B cell (primary cell): ENCODE measurements at places on chromosomes 3 and 15.

DNA sequence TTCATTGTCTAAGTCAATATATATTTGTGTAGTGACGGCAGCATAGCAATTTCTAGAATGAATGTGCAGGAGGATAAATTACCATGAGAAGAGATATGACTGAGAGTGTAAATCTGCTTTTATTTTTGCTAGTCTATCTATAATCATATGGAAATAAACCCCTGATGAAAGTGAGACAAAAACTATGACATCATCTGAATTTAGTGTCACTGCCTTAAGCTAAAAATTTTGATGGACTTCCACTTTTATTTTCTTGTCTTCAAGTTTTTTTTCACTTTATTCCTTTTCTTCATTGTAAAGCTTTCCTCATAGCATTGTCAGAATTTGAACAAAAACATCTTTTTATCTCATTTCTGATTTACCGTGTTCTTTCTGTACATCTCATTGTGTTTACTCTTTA is 242.0 kb downstream of the CHST2 start:
- no peaks in the 10 kb centered on the region for H3K4me1 ChIP-seq
- no peak for DNase-seq
- no peaks in the 10 kb centered on the region for H3K36me3 ChIP-seq
- no peak overlapping the region for H3K27ac ChIP-seq
- no peaks in the 10 kb centered on the region for H3K27me3 ChIP-seq

GRCh38 chr15:101177866-101178265 is 74.0 kb downstream of the CHSY1 start:
- no peak for DNase-seq
- H3K27ac ChIP-seq, result no peak overlapping the region
- no peaks in the 10 kb centered on the region for H3K27me3 ChIP-seq
- H3K4me3 ChIP-seq, result no peak overlapping the region
- no peaks in the 10 kb centered on the region for H3K36me3 ChIP-seq
- peaks cover 14% of the 10 kb centered on the region for H3K4me1 ChIP-seq

- H3K27ac ChIP-seq, result no peak overlapping the region
- H3K4me1 ChIP-seq, result no peaks in the 10 kb centered on the region
- no peaks in the 10 kb centered on the region for H3K36me3 ChIP-seq
- DNase-seq, result no peak
These were observed 21.2 kb downstream of the RBP1 start for GRCh38 chr3:139518306-139518705.

DNA sequence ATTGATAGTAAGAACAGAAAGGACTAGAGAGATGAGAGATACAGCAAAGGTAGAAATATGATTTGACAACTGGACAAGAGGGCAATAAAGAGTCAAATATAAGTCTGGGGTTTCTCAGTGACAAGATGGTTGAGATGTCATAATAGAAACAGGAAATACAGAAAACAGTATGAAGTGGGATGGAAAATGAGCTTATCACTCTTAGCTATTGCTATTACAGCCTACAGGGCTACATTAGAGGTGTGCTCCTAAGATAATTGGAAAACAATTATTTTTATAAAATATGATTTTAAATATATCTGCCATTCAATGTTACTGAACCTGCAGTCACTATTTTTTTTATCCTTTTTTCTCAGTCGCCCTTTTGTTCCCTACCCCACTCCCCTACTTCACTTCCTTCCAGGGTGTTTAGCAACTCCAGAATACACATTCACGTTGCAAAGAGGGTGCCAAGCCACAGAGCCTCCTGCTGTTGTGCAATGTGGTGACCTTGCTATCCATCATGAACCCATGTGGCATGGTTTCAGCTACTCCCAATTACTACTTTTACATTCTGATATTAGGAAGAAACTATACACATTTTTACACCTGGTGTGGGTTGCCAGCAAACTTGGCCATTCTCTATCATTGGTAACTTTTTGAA is 6.0 kb downstream of the NRG4 start:
- H3K4me3 ChIP-seq, result no peak overlapping the region
- H3K4me1 ChIP-seq, result no peaks in the 10 kb centered on the region
- DNase-seq, result no peak
- H3K27ac ChIP-seq, result no peak overlapping the region
- H3K27me3 ChIP-seq, result no peaks in the 10 kb centered on the region
- no peaks in the 10 kb centered on the region for H3K36me3 ChIP-seq

- peak overlapping the region; percentile 56 for H3K27ac ChIP-seq
- no peak for DNase-seq
- peaks cover 11% of the 10 kb centered on the region for H3K27me3 ChIP-seq
- H3K4me1 ChIP-seq, result peaks cover 11% of the 10 kb centered on the region
These were observed 159.0 kb upstream of the CHRNA7 start for GRCh38 chr15:31871166-31871886.

DNA sequence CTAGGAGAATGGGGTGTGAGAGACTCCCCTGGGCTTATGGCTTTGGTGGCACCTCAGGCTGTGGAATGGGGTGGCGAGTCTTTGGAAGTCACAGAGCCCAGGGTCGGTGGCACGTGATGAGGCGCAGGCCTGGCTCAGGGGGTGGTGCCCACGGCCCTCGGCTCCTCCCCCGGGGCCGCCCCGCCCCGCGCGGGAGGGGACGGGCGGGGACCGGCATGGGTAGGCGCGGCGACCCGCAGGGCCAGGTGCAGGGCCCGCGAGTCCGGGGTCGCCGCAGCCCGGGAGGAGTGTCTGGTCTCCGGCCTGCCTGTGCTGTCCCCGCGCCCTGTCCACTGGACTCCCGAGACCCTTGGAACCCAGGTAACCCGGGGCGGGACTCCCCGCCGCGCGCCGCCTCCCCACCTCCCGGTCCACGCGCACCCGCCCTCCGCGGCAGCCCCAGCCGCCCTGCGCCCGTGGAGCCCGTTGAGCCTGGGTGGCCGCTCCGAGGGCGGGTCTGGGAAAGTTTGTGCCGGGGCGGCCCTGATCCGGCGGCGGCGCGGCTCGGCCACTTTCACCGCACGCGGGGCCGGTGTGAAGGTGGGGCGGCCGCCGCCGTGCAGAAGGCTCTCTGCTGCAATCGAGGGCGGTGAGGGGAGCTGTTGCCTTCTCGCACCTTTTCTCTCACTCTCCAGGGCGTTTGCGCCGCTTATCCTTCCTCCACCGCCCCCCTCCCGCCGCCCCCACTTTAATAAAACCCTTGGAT is at the start of gene PAQR5:
Gene PAQR5 (plus strand): TSS at position 216 of the 745 bp plus-strand sequence. CDS start 61,169 bp downstream, outside the sequence.
- H3K4me1 ChIP-seq, result peaks cover 4% of the 10 kb centered on the region
- no peak within 1 kb of the TSS for H3K4me3 ChIP-seq
- H3K27me3 ChIP-seq, result peaks cover 31% of the 10 kb centered on the region
- no peaks in the 10 kb centered on the region for H3K36me3 ChIP-seq

DNA sequence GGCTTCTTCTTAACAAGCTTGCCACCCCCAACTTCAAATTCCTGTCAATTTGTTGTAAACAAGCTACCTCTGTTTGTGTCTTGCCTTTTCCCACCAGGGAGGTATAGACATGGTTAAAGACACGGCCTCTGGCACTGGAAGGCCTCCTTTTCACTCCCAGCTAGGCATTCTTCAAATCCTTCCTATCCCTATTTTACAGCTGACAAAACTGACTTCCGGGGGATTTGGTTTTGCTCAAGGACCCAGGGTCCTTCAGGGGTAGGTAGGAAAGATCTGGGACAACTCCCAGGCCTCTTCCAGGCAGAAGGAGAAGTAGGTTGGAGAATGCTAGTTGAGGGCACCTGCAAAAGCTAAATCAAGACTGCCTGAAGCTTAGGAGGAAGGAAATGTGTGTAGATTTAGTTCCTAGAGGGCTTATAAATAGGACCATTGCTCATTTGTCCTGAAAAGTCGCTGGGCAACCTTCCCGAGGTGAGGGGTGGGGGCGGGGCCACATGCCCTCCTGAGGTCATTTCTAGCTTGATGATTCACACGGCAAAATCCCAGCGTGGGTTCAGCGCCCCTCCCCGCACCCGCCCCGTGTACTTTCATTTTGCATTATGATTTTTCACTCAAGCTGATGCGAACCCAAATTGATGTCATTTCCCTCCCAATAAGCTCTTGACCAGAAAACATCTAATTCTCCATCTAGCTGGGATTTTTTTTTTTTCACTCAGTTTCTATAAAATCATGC is 365.5 kb downstream of the SHQ1 start:
- peak overlapping the region; percentile 69 for H3K4me3 ChIP-seq
- H3K36me3 ChIP-seq, result no peaks in the 10 kb centered on the region
- peaks cover 10% of the 10 kb centered on the region for H3K4me1 ChIP-seq
- H3K27me3 ChIP-seq, result no peaks in the 10 kb centered on the region
- peak; percentile 46 for DNase-seq
- H3K27ac ChIP-seq, result no peak overlapping the region

DNA sequence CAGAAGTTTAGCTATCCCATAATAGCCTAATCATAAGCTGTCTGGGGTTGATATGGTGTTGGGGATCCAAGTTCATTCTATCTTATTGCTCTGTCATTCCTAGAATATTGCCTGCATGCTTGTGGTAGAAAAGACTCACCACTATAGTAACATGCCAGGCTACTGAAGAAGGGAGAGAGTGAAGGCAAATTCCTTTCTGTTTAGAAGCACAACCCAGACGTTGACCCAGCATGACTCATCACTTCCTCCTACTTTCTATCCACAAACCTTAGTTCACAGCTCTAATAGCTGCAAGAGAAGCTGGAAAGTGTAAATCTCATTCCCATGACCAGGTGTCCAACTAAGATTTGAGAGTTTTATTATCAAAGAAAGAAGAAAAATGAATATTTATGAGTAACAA is 57.8 kb upstream of the NMD3 start:
- H3K4me1 ChIP-seq, result no peaks in the 10 kb centered on the region
- no peak overlapping the region for H3K27ac ChIP-seq
- DNase-seq, result no peak
- no peak overlapping the region for H3K4me3 ChIP-seq
- no peaks in the 10 kb centered on the region for H3K27me3 ChIP-seq

DNA sequence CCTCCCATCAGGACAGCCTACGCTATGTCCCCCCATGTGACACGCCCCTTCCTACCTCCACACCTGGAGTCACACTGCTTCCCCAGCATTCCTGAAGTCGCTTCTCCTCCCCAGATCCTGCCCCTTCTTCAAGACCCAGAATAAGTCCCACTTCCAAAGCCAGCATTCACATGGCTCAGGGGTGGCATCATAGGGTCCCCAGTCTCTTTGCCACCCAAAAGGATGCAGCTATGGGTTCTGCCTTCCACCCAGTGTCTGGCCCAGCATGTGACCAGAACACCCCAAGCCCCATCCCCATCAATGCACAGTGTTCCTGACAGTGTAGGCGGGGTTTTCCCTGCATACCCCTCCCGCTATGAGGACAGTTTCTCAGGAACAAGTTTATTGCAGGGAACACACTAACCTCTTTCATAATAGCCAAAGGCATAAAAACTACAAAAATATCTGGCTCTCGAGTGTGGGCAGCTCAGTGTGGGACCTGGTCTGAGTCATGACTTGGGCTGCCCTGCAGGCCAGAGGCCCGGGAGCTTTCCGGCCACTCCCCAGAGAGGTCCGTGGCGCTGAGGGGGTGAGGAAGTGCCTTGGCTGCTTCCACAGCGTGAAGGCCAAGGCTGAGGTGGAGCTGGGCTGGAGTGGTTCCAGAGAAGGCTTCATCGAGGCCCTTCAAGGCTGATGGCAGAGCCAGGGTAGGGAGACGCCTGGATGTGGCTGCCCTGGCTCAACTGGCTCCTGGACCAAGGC is 5.8 kb downstream of the ISLR start:
- H3K36me3 ChIP-seq, result no peaks in the 10 kb centered on the region
- no peak overlapping the region for H3K27ac ChIP-seq
- no peaks in the 10 kb centered on the region for H3K4me1 ChIP-seq
- no peak for DNase-seq
- H3K27me3 ChIP-seq, result no peaks in the 10 kb centered on the region
- no peak overlapping the region for H3K4me3 ChIP-seq

- H3K27ac ChIP-seq, result no peak overlapping the region
- no peak overlapping the region for H3K4me3 ChIP-seq
- peaks cover 18% of the 10 kb centered on the region for H3K4me1 ChIP-seq
- no peaks in the 10 kb centered on the region for H3K36me3 ChIP-seq
- no peak for DNase-seq
- H3K27me3 ChIP-seq, result no peaks in the 10 kb centered on the region
These were observed 77.1 kb downstream of the SLC25A26 start for GRCh38 chr3:66297900-66298299.
